ENCODE measurements at places on chromosomes 1 and 21. TPM values are rescaled to one million over a fixed set of nuclear protein-coding genes. Genes with fewer than 3 reads are reported as not detected.

DNA sequence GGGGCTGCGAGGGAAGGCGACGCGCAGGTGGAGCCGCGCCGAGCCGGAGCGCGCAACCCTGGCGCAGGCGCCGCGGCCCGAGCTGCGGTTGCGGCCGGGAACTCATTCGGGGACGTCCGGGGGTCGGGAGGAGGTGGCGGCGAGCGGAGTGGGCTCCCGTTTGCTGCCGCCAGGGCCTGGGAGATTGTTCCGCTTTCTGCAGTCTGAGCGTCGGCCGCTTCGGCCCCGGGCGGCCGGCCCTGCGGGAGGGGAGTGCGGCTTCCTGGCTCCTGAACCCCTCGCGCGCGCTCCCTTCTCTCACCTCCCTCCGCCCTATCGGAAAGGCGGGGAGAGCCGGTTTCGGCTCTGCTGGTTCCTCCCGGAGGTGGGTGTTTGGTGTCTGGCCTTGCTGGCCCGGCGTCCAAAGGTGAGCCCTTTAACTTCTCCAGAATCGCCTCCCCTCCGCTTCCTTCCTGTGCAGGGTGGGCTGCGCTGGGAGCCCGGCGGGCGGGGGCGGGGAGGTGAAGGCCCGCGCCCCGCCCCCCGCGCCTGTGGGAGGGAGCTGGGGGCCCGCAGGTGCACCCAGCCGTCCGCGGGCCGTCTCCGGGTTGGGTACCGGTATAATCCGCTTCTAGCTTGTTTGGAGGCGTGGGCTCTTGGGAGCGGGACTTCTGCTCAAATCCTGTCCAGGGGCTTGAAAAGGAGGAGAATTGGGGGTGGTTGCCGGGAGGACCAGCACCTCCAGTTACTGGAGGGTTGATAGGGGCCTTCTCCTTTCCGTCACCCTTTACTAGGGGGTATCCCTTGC, 683 bp downstream of the LRRC8D start:
- DNase-seq = peak; percentile 57
- no peaks in the 10 kb centered on the region for H3K27me3 ChIP-seq
- peak overlapping the region; percentile 68 for H3K27ac ChIP-seq
- peaks cover 5% of the 10 kb centered on the region for H3K36me3 ChIP-seq
- peaks cover 49% of the 10 kb centered on the region for H3K4me1 ChIP-seq

DNA sequence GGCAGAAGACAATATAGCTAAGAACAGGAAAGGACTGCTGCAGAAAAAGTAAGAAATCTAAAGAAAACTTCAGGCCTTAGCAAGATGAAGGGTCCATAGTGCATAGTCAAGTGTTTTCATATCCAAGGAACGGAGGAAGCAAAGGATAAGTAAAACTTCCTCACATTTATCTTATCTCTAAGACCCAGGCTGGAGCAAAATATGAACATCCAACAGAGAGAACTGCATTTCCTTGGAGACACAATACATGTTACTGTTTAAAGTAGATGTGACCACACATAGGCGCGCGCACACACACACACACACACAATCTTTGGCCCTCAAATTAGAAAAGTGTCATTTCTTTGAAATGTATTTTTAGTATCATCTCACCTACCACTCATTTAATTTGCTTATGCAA, 66.7 kb downstream of the TTLL7 start:
- H3K4me1 ChIP-seq = no peaks in the 10 kb centered on the region
- H3K36me3 ChIP-seq = no peaks in the 10 kb centered on the region
- DNase-seq = no peak
- peaks cover 3% of the 10 kb centered on the region for H3K27me3 ChIP-seq
- H3K27ac ChIP-seq = no peak overlapping the region

- no peaks in the 10 kb centered on the region for H3K36me3 ChIP-seq
- no peak overlapping the region for H3K4me3 ChIP-seq
- H3K4me1 ChIP-seq = no peaks in the 10 kb centered on the region
- H3K27me3 ChIP-seq = peaks cover 3% of the 10 kb centered on the region
- DNase-seq = no peak
Observed at GRCh38 chr21:15967661-15968060, 237.9 kb downstream of the USP25 start.

DNA sequence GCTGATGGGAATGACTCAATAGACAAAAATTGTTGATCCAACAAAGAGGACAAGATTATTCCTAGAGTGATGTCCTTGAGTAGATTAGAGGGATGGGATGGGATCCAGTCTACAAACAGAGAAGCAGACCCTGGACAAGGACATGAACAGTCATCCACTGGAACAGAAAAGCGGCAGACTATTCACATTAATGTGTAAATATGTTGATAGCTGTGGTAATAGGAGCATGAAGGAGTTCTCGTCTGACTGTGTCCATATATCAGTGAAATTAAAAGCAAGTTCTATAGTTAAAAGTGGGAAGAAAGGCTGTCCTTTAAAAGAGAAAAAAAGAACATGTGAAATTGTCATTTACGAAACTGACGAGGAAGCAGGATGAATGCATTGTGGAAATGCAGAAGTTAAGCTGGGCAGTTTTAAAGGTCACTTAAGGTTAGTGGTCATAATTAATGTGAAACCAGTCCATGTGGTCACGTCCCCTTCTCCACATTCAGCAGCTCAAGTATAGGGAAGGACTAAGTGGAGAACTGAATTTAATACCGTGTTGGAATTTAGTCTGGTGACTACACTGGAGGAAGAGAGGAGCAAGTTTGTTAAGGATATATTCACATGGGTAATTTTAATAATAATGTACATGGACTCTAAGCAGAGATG, 62.1 kb downstream of the PIK3R3 start:
- no peaks in the 10 kb centered on the region for H3K27me3 ChIP-seq
- H3K27ac ChIP-seq = no peak overlapping the region
- H3K4me1 ChIP-seq = peaks cover 4% of the 10 kb centered on the region
- H3K36me3 ChIP-seq = no peaks in the 10 kb centered on the region

- H3K27me3 ChIP-seq = no peaks in the 10 kb centered on the region
- H3K36me3 ChIP-seq = no peaks in the 10 kb centered on the region
- H3K4me3 ChIP-seq = no peak overlapping the region
- no peak for DNase-seq
- no peak overlapping the region for H3K27ac ChIP-seq
- no peaks in the 10 kb centered on the region for H3K4me1 ChIP-seq
Observed at GRCh38 chr1:190759807-190760206, 282.1 kb upstream of the BRINP3 start.

DNA sequence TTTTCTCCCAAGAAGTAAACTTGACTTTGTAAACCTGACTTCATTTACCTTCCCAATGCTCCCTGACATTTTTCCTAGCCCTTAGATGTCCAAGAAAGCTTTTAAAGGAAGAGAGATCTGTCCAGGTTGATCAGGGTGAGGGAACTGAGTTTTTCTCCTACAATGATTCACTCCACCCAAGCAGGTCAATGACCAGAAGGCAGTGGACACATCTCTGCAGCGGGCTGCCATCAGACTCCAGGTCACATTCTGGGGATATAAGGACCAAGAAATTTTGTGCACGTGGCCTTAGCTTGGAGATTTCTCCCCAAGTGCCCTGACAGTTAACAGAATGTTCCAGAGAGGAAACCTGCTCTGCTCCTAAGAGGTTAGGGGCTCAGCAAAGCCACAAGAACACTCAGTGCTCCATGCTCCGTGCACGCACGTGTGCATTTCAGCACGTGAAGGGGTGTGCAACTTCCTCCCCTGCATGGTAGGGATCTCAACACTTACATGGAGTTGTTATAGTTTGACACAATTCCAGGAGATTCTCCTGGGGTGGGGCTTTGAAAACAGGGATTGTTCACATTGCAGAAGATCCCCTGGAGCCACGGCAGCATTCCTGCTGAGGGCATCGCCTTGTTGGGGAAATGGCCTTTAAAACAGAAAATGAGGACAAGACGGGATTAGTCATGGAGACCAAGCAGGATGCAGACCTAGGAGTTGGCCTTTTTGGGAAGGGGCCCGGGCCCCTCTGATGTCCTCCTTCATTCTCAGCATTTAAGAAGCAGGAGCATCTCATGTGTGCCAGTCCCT, 9.8 kb downstream of the ABCA4 start:
- H3K27ac ChIP-seq = no peak overlapping the region
- no peak overlapping the region for H3K4me3 ChIP-seq
- H3K36me3 ChIP-seq = no peaks in the 10 kb centered on the region
- peaks cover 4% of the 10 kb centered on the region for H3K4me1 ChIP-seq

DNA sequence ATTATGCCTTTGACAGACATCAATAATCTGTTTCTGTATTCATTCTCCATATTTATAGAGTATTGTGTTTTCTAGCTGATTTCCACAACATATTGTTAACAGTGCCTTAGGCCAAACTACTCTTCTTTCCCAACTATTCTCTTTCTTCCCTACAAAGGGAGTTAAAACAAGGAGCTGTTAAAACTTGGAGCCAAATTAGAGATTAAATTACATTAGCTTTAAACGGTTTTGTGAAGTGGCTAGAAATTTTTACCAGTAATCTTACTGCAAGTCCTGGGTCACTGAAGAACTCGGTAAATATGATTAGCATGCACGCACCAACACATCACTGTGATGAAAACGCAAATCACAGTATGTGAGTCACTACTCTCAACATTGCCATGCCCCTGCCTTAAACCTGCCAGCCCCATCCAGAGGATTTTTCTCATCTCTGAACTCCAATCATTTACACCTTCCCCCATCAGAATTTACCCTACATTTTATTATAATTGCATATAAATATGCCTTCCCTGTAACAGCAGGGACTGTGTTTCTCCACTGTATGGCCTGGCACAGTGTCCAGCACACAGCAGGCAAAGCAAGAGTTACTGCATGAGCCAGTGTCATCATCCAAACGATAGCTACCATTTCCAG, 1.5 kb upstream of the PRDX6 start:
- no peaks in the 10 kb centered on the region for H3K27me3 ChIP-seq
- DNase-seq = no peak
- peaks cover 38% of the 10 kb centered on the region for H3K36me3 ChIP-seq
- peak overlapping the region; percentile 86 for H3K4me3 ChIP-seq
- H3K27ac ChIP-seq = peak overlapping the region; percentile 57

- no peak for DNase-seq
- peaks cover 42% of the 10 kb centered on the region for H3K4me1 ChIP-seq
- H3K27ac ChIP-seq = no peak overlapping the region
- H3K36me3 ChIP-seq = no peaks in the 10 kb centered on the region
Observed at GRCh38 chr1:98797506-98797905, 136.0 kb downstream of the SNX7 start.

DNA sequence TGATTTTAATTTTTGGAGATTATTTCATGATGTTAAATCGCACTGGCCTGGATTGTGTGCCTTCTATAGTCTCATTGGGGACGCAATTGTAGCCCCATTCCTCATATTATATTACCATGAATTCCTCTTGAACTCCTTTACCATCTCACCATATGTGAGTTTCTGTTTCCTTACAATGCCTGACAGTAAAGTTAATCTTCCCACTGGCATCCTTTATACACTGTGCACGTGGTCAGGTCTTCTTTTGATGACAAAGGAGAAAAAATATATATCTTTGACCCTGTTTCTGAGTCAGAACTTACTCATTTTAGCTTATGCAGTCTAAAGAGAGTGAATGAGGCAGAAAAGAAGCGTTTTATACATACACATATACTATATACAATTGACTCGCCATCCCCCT, 774 bp upstream of the ABL2 start:
- peak overlapping the region; percentile 95 for H3K27ac ChIP-seq
- H3K36me3 ChIP-seq = peaks cover 2% of the 10 kb centered on the region
- peaks cover 35% of the 10 kb centered on the region for H3K4me1 ChIP-seq
- H3K4me3 ChIP-seq = peak overlapping the region; percentile 95

GSTM3 gene
- total RNA-seq = 10.7 TPM

HSD11B1 gene
- total RNA-seq = not detected

CELA2A gene
- total RNA-seq = not detected

GJB5 gene
- not detected for total RNA-seq

ARID4B gene
- 105 TPM for total RNA-seq

TRIM17 gene
- total RNA-seq = 3.1 TPM
